Psoas muscle (tissue), 8 donors: ENCODE measurements at places on chromosomes 13 and 19.
A peak's percentile ranks its signal among the peaks of the same experiment; 100 is the strongest.

DNA sequence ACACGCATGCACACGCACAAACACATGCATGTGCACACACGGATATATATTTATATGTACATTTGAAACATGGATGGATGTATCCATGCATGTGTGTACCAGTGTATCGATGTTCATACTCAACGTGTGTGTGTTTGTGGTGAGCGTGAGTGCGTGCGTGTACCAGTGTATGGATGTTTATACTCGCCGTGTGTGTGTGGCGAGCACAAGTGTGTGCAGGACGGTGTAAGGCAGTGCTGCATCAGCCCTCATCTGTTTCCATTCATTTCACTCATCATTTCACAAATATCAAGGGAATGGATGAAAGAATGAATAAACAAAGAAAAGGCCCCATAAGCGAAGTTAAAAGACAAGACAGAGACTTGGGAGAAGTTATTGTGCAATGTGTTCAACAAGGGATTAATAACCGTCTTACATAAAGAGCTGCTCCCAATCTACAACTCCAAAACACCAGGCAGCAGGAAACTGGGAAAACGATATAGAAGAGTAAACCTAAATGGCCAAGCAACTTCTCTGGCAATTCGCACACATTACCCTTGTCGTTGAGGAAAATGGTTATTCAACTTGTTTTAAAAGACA is 21.7 kb upstream of the MIER2 start:
- H3K27ac ChIP-seq = no peak overlapping the region
- H3K4me3 ChIP-seq = no peak overlapping the region
- DNase-seq = no peak
- peaks cover 9% of the 10 kb centered on the region for H3K27me3 ChIP-seq

- H3K27ac ChIP-seq = no peak overlapping the region
- no peak overlapping the region for H3K4me3 ChIP-seq
- no peaks in the 10 kb centered on the region for H3K36me3 ChIP-seq
- no peak for DNase-seq
Observed at GRCh38 chr13:109547942-109548341, 238.4 kb downstream of the IRS2 start.

DNA sequence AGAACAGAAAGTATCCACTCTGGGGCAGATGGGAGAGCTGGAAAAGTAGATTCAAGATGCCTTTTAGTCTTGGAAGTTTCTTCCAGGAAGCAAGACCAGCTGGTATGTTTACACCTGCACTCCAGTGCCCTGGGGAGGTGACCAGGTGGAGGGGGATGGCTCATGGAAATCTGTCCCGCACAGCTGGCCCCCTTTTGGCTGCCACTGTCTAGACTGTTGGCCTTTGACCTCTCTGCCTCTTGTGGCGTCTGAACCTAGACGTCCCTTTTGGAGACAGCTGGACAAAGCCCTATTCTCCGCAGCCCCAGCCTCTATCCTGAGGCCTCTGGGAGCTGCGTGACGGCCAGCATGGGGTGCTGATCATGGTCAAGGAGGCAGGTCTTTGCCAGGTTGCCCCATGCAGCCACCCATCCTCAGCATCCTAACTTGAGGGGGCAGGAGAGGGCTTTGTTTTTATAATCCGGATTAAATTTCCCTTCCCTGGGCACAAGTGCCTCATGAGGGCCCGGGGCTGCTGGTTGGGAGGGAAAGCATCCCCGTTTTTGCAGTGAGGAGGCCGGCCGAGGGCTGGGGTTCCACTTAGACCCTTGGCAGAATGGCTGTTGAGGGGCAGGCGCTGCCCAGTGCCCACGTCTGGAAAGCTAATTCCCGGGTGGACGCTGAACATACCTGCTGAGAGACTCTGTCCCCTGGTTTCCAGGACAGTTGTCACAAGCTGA is 17.3 kb upstream of the GDF15 start:
- no peak overlapping the region for H3K4me3 ChIP-seq
- peak overlapping the region; percentile 4 for H3K27ac ChIP-seq
- DNase-seq = no peak
- no peaks in the 10 kb centered on the region for H3K36me3 ChIP-seq
- H3K27me3 ChIP-seq = no peaks in the 10 kb centered on the region
- H3K4me1 ChIP-seq = peaks cover 10% of the 10 kb centered on the region

- H3K4me1 ChIP-seq = peaks cover 19% of the 10 kb centered on the region
- H3K4me3 ChIP-seq = no peak overlapping the region
- no peak overlapping the region for H3K27ac ChIP-seq
- no peaks in the 10 kb centered on the region for H3K27me3 ChIP-seq
- DNase-seq = no peak
Observed at GRCh38 chr13:95382411-95382810, 81.2 kb upstream of the ABCC4 start.

- no peak overlapping the region for H3K27ac ChIP-seq
- H3K27me3 ChIP-seq = no peaks in the 10 kb centered on the region
- no peak for DNase-seq
- H3K4me3 ChIP-seq = no peak overlapping the region
Observed at GRCh38 chr19:4113398-4114088, 10.4 kb downstream of the MAP2K2 start.

GRCh38 chr13:51818276-51818675 is 14.3 kb upstream of the DHRS12 start:
- peaks cover 14% of the 10 kb centered on the region for H3K4me1 ChIP-seq
- H3K4me3 ChIP-seq = no peak overlapping the region
- no peaks in the 10 kb centered on the region for H3K27me3 ChIP-seq

GRCh38 chr13:109422161-109422560 is 364.2 kb downstream of the IRS2 start:
- no peaks in the 10 kb centered on the region for H3K27me3 ChIP-seq
- H3K4me1 ChIP-seq = no peaks in the 10 kb centered on the region
- no peaks in the 10 kb centered on the region for H3K36me3 ChIP-seq
- no peak overlapping the region for H3K27ac ChIP-seq

DNA sequence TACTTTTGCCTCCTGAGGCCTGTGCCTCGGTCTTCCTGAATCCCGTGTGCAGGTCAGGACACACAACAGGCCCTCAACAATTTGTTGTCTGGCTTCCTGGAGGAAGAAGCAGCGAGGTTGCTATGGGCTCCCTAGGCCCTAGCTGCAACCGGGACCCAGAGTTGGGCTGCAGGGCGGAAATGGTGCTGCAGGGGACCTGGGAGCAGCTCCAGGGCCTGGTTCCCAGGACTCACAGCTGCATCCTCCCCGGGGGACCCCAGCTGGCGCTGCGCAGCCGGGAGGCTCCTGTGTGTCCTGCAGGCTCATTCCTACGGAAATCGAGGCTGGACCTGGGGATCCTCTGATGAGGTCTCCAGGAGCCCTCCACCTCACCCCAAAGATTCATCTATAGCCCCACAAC is 999 bp upstream of the TNFAIP8L1 start:
- no peaks in the 10 kb centered on the region for H3K27me3 ChIP-seq
- peak overlapping the region; percentile 78 for H3K27ac ChIP-seq
- H3K4me3 ChIP-seq = peak overlapping the region; percentile 85
- DNase-seq = peak; percentile 82
- peaks cover 10% of the 10 kb centered on the region for H3K4me1 ChIP-seq
- H3K36me3 ChIP-seq = no peaks in the 10 kb centered on the region
